ENCODE measurements at places on chromosomes 12 and 14.

GRCh38 chr14:53346988-53347387 is 193.9 kb upstream of the DDHD1 start:
- no peak for DNase-seq

DNA sequence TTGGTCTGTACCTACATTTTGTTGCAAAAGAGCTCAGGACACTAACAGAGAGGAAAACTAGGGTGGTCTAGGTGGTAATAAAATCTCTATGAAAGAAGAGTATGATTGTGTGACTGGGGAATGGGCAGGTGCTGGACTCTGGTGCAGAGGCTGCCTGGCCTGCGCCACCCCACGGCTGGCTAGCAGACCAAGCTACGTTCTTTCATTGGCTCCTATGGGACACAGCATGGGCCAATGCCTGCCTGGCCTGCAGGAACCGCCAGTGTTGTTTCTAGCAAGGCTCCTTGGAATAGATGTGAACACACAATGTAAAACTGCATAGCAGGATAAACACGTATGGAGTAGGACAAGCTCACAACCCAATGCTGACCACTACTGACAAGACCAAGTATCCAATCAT is 51.7 kb upstream of the CORO1C start:
- DNase-seq = no peak

GRCh38 chr12:16602412-16602811 is 3.5 kb downstream of the LMO3 start:
- DNase-seq = no peak

DNA sequence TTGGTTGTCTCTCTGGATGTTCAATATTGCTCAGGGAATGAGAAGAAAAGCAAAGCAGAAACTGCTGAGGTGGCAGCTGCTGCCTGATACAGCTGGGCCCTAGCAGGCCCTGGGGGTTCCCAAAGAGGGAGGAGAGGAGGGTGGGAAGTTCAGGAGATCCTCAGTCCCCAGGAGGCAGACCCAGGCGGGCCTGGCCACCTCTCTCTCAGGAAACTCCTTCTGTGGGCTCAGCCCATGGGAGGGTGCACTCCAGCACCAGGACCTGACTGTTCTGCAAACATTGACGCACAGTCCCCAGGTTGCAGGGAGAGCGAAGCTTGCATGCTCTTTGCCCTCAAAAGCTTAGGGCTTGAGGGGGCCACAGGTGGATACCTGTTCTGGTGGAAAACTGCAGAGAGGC is 29.6 kb downstream of the IRF2BPL start:
- DNase-seq = no peak

DNA sequence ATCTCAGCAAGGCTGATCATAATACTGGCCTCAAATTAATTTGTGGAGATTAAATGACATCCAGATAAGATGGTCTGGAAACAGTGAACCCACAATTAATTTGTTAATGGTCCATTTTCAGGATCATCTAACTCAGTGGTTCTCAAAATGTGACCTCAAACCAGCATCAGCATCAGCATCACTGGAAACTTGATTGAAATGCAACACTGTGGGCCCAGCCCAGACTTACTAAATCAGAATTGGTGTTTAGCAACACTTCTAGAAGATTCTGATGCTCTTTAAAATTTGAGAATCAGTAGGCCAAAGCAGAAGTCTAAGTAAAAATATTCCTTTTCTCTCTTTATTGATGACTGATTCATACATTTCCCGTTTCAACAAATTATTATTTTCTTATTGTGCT is 10.7 kb upstream of the KRT82 start:
- no peak for DNase-seq

DNA sequence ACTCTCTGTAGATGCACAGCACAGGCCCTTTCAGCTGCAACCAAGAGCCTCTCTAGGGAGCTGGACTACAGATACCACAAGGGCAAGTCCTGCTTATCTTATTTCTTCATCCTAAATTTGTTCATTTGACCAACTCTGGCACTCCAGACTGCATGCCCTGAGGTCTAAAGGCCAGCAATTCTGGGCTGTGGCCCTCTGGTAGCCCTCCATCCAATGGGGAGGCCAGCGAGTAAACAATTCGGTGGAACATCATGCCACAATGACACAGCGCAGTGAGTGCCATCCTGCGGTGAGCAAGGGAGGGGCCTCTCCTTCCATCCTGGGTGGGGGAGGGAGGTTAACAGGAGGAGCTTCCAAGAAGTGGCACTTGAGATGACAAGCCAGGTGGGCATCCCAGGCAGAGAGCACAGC is 652 bp upstream of the SELPLG start:
- no peak for DNase-seq

GRCh38 chr14:105328678-105329390 is 14.3 kb downstream of the PACS2 start:
- DNase-seq = no peak

DNA sequence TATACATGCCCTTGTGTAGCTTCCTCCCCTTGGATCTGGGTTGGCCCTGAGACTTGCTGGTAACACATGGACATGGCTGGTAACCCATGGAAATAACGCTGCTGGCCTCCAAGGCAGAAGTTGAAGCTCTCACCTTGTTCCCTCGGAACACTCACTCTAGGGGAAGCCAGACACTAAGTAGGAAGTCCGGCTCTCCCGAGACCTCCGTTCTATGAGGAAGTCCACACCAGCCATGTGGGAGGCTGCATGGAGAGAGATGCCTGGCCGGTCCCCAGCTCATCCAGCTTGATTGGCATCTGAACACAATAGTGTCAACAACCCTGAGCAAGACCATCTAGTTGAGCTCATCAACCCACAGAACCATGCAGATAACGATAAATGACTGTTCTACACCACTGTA is 39.7 kb upstream of the VRK1 start:
- DNase-seq = no peak

- peak; percentile 85 for DNase-seq
These were observed at the start of gene DCAF5 for GRCh38 chr14:69152902-69153151. DCAF5 (minus strand) TSS chr14:69153119; CDS start chr14:69152978, 141 bp downstream.

DNA sequence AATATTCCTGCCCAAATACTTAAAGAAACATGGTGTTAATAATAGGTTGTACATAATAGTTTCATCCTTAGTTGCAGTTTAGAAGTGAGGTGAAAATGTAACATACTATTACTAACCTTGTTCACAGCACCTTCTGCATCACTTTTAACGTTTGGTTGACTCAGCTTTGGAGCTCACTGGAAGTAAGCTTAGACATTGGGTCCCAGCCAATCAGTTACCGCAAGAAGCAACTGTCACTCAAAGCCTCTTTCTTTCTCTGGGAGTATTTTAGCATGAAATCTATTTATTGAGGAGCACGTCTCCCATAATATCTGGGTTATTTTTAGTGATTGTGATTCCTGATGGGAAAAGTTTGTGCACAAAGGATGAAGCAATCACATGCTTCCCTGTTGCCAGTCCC is 472.6 kb downstream of the SNAPC1 start:
- DNase-seq = no peak

DNA sequence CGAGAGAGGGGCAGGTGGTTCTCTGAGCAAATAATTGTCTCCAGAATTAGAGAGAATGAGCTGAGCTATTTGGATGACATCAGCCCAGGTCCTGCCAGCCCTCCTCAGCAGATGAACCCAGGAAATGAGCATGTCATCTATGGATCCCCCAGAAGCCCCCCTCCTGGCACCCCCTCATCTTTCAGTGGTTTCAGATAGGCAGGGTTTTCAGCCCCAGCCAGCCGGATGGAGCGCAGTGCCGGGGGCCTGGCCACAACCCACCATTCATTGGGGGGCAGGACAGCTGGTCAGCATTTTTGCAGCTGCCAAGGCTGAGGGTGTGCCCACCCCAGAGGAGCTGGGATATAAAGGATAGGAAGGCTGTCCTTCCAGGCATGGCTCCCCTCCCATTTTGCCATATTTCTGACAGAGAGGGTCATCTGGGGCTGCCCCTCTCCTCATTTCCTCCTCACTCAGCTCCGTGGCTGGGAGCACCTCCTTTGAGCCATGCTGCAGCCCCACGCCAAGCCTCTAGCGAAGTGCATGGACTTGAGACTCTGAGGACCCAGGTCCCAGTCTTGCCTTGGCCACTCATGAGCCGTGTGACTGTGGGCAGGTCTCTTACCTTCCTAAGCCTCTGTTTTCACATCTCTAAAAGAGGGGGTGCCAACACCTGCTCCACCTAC is 6.0 kb upstream of the KRT71 start:
- DNase-seq = no peak

DNA sequence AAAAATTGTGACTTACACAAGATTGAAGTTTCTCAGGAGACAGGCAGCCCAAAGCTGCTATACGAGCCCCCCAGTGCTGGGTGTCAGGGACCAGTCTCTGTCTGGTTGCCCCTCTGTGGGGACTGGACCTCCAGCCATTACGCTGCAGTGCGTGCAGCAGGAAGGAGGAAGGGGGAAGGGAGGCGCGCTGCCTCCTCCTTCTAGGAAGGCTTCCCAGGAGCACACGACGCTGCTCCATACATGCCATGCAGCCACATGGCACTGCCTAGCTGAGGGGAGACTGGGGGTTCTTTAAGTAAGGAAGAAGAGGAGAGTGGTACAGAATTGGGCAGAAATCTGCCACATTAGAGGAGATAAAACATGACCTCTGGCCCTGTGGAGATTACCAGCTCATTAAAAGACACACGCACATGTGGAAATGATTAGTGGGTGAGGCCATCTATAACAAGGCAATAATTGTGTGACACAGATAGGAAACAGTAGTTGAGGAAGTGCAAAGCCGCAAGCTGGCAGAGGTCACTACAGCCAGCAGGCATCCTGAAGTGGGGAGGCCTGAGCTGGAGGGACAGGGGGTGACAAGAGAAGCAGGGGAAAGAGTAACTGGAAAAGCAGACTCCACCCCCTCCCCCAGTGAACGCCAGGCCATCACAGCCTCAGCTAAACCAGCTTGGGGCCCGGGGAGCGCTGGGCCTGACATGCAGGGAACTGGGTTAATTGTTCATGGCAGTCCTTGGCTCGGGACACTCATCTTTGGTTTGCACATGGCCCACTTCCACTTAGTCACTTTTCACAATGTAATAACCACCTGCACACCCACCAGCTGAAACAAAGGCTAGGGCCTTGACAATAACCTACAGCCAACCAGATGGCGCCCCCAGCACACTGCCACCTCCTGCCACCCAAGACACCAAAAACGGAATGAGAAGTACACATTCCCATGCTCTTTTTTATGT is 39.6 kb downstream of the CCDC88C start:
- no peak for DNase-seq

- no peak for DNase-seq
These were observed 33.4 kb downstream of the AMN start for GRCh38 chr14:102955636-102956408.

GRCh38 chr12:24075650-24076049 is 126.2 kb upstream of the SOX5 start:
- DNase-seq = no peak

- DNase-seq = no peak
These were observed 142.4 kb downstream of the DPF3 start for GRCh38 chr14:72751276-72752033.

- no peak for DNase-seq
These were observed 23.5 kb downstream of the CCDC92 start for GRCh38 chr12:123948796-123949769.

GRCh38 chr14:64990296-64990695 is 3.6 kb downstream of the FNTB start:
- DNase-seq = no peak

DNA sequence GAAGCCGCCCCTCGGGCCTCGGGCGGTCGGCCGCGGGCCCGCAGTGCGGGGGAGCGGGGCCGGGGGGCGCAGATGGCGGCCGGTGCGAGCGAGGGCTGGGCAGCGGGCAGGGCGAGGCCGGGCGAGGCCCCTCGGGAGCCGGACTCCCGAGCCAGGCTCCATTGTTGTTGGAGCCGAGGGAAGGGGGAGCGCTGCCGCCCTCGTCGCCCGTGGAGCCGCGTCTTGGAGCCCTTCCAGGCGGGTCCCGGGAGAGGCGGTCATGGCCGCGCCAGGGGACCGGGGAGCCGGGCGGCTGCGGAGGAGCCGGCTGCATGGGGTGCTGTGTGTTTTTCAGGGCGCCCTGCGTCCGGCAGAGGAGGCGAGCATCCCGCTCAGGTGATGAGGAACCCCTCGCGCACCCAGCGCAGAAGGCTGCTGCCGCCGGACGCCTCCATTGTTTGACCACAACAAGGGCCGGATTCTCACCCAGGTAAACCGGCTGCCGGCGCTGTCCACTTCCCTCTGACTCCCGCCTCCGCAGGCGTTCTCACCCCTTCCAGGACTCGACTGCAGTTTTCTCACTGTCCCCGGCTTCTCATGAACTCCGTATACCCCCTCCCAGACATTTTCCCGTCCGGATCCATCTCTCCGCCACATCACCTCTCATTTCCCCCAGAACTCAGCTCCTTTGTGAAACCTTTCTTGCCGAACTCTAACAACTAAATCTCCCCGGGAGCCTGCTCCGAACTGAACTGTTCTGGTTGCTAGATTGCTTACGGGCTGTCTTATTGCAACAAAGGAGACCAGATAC is 732 bp downstream of the ZNF664 start:
- peak; percentile 5 for DNase-seq

- no peak for DNase-seq
These were observed 32.7 kb downstream of the RTRAF start for GRCh38 chr14:52021957-52022600.

GRCh38 chr12:113114447-113115178 is 20.9 kb downstream of the RASAL1 start:
- no peak for DNase-seq

DNA sequence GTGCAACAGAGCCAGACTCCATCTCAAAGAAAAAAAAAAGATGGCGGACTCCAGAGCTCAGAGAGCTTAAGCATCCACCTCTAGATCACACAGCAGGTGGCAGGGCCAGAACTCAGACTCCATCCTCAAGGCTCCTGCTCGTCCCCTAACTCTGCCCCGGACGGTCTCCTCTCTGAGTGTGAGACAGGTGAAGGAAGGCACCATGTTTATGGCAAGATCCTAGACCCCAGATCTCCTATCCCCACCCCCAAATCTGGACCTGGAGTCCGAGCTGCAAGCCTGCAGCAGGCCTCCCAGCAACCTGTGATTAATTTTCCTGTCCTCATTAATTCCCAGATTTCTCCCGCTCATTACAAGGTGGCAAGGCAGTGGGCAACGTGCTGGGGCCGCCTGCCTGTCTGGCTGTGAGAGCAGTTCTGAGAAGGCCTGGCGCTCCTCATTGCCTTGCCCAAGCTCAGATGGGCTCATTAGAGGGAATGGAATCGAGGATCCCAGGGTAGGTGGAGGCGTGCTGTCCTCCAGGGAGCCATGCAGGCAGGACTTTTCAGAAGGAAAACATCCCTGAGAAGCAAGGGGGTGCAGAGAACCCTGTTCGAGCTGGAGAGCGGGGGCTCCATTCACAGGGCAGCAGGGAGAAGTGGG is 296.6 kb upstream of the RTL1 start:
- no peak for DNase-seq

GRCh38 chr14:75615200-75615599 is 36.8 kb downstream of the FLVCR2 start:
- no peak for DNase-seq

- DNase-seq = no peak
These were observed 660.4 kb downstream of the VRK1 start for GRCh38 chr14:97457575-97458085.
